GM06990 (cell line): ENCODE measurements at places on chromosomes 11 and 22.

- DNase-seq = no peak
Observed at GRCh38 chr11:126352163-126352562, 3.3 kb upstream of the ST3GAL4 start.

GRCh38 chr11:91825777-91826176 lies 398.8 kb upstream of the FAT3 start:
- DNase-seq = no peak

- DNase-seq = no peak
Observed at GRCh38 chr11:114197799-114198500, 98.2 kb upstream of the NNMT start.

DNA sequence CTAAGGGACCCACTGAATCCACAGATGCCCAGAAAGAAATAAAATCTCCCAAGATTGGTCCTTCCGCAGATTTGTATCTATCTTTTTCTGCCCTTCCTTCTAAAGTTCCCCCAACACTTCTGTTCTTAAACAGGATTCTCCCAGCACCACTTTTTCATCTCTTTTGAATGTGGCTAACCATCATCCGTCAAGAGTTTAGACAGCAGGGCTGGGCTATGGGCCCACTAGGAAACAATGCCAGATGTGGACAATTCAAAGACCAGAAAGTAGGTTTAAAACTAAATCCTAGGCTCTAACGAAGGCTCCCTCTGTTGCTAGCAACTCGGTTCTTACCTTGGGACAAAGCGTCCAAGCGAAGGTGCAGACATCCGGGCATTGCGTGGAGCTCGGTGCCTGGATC lies 100.0 kb downstream of the AMBRA1 start:
- DNase-seq = no peak

- DNase-seq = no peak
Observed at GRCh38 chr11:130206141-130206540, 46.6 kb downstream of the ST14 start.

DNA sequence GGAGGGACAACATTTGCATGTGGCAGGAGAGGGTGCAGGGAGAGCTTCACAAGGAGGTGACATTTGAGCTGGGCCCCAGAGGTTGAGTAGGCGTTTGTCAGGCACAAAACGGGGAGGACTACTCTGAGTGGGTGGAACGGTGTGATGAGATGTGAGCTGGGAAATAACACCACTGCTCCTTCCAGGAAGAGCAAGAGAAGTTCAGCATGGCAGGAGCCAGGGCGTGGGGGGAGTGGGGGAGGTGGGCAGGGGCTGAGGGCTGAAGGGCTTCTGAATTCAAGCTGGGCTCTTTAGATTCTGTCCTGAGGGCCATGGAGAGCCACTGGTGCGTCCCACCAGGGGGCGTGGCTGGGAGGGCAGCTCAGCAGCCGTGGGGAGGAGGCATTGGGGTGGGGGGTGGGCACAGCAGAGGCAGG lies 54.2 kb downstream of the OTOG start:
- DNase-seq = no peak

DNA sequence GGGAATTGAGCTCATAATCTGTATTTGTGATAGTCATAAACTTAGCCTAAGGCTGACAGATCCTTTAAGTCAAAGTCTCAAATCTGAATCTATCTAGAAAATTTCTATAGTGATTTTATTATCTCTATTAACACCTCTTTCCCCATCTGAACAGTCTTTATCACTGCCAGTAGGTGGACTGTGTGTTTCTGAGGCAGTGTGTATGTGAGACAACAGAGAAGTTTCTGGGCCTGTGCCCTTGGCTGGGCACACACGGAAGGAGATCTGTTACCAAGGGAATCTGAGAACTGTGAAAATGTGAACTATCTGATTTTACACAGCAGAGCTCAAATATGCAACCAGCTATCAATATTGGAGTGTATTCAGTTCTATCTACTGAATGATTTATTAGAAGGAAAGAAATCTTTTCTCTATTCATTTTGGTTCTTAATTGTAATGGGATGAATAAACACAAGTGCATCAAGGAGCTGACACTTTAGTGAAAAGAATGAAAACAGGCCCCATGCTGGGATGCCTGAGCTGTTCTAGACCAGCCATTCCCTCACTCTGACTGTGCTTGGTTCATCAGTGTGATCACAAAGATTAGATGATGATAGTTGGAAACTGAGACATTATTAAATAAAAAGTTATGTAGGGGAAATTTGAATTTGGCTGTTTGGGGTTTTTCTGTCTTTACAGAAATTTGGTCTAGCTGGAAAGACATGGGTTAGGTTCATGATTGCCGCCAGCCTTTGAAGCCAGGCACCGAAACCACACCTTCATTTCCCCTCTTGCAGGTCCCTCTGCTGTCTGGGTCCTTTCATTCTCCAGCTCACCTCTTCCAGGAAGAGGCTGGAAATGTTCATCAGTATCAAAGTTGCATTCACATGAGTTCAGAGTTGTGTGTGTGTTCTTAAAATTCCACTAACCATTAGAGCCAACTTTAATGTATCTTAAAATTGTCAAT lies 68.1 kb downstream of the LIF start:
- no peak for DNase-seq
